ENCODE measurements at places on chromosomes 2 and 18.

DNA sequence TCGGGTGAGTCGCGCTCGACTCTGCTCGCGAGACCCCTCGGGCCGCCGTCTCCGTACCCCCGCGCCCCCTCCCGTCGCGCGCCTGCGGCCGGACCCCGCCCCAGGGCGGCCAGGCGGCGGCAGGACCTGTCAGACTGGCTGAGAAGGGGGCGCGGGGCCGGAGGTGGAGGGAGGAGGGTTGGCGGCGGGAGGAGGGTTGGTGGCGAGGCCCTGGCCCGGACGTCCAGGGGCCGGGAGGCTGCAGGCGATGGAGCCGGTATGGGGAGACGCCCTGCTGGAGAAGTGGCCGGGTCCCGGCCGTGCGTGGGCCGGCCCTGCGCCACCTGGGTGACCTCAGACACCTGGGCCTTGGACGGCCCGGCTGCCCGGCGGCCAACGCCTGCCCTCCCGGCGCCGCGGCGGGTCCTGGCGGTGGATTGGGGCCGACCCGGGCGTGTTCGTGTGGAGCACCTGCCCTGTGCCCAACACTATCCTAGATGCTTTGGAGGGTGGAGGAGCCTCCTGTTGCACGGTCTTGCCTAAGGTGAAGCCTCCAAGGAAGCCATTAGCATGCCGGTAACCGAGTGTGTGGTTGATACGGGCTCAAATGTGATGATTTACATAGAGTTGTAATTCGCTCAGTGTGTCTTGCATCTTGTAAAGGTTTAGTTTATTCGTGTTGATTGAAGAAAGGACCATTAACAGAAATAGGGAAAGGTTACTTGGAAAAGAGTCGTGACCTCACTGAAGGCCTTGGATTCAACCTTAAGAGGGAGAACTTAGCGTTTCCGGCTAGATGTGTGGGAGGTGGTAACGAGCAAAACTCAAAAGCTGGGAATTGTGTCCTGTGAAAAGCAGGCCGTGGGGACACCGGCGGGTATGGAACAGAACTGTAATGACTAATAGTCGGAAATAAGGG is 550 bp downstream of the MYL12B start:
- peak; percentile 38 for DNase-seq

DNA sequence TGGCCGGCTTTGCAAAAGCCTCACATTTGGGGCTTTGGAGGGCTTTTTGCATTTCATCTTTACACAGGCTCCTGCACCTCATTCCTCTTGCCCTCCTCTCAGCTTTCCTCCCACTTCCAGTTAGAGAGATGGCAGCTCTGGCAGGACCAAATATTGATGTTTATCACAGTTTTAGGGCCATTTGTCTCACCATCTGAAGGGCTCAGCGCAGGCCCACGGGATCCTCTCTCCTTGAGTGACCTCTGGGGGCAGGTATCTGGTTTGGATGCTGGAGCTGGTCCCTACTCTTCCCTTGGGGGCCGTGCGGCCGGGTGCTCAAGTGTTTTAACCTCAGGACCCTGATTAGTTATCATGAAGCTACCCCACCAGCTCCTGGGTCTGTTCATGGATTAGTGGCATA is 19.9 kb downstream of the ATOH8 start:
- no peak for DNase-seq

GRCh38 chr2:164260506-164260905 is 360.8 kb downstream of the GRB14 start:
- DNase-seq: no peak

DNA sequence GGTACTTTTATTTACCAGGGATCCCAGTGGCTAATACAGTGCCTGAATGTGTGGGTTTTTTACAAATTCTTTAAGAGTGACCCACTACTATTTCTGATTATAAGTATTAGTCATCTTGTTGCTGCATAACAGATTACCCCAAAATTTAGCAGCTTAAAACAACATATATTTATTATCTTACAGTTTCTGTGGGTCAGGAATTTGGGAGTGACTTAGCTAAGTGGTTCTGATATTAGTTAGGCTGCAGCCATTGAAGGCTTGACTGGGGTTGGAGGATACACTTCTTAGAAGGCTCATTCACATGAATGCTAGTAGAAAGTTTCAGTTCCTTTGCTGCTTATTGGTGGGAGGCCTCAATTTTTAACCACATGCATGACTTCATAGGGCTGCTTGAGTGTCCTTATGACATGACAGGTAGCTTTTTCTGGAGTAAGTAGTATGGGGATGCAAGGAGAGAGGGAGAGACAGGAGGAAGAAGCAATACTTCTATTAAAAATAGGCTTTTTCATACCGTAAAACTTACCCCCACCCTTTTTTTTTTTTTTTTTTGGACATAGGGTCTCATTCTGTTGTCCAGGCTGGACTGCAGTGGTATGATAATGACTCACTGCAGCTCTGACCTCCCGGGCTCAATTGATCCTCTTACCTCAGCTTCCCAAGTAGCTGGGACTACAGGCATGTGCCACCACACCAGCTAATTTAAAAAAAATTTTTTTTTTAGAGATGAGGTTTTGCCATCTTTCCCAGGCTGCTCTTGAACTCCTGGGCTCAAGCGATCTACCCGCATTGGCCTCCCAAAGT is 13.3 kb upstream of the POLE4 start:
- DNase-seq: peak; percentile 19

DNA sequence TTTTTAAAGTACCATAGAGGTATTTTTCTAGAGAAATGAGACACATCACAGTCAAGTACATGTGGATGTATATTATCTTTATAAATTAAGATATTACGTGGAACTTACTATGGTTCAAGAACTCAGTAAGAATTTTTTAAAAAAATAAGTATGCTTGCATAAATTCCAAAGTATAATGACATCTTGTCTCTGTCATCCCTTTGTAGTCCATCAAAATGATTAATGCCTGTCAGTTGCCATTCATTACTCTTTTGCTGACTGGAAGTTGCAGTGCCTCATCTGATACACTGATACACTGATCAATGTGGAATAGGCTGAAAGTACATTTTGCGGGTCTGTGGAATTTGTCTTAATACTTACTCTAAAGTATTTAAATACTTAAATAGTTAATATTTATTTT is 177.2 kb downstream of the GALNT13 start:
- no peak for DNase-seq

DNA sequence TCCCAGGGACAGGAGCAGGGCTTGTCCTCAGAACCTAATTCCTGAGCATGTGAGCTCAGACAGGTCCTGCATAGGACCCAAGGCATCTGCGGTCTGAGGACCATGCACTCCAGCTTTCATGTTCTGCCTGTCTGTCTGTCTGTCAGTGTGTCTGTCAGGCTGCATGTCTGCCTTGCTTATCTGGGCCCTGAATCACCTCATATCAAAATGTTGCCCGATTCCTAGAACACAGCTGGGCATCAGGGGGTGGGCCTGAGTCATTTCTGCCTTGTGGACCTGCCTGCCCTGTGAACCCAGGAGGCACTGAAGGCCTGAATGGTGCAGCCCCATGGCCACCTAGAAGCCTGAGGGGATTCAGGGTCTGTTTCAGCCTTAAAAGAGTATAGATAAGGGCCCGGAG is 22.1 kb downstream of the INHBB start:
- no peak for DNase-seq

GRCh38 chr2:62486439-62486765 is 19.6 kb downstream of the TMEM17 start:
- no peak for DNase-seq

GRCh38 chr2:180577567-180577966 is 402.8 kb upstream of the UBE2E3 start:
- no peak for DNase-seq

DNA sequence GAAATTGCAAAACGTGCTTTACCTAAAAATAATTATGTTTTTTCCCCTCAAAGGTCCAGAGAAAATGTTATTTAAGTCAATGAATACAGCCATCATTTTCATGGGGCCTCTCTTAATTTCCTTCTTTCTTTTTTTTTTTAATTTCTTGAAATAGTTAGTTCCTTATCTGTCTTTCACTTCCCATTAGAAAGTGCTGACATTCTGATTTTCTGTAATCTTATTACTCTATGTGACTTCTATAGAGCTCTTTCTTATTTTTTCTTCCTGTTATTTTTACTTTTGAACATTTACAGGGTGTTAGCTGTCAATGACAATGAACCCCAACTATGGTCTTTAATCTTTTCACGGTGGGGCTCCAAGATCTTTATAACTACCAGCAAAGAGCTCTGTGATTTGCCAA is 30.0 kb downstream of the CTLA4 start:
- no peak for DNase-seq

GRCh38 chr2:59584958-59585357 is 968.5 kb downstream of the BCL11A start:
- peak; percentile 50 for DNase-seq

DNA sequence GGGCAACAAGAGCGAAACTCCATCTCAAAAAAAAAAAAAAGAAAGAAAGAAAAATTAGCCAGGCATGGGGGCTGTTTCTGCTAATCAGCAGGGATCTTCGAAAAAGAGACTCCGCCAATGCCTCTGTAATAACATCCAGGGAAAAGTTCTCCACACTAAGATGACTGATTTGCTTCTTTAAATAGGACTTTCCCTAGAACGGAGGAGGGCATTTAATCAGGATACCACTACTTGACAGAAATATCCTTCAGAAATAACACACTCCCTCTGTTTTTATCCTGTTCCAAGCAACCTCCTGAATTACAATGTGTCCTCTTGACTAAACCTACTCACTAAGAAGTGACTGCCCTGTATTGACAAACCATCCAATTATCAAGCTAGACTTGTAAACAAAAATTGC is 21.7 kb downstream of the REV1 start:
- no peak for DNase-seq

GRCh38 chr2:230778350-230779063 is 65.9 kb downstream of the CAB39 start:
- DNase-seq: no peak

DNA sequence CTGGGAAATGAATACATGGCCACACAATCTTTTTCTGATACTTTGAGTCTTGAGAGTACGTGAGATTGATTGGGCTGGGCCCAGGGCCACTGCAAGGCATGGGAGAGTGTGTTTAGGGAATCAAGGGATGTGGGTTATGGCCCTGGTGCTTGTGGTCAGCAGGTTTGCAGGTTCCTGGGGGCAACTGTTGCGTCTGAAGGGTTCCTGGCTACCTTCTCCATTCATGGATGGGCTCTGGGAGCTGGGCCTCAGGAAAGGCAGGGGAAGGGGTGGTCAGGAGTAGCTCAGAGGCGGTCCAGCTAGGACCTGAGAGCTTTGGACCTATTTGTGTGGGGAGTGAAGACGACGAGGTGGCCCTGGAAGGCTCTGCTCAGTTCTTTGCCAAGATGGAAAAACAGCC is 8.4 kb upstream of the ZAP70 start:
- DNase-seq: no peak

GRCh38 chr2:203688798-203689197 is 17.6 kb upstream of the CD28 start:
- peak; percentile 86 for DNase-seq

DNA sequence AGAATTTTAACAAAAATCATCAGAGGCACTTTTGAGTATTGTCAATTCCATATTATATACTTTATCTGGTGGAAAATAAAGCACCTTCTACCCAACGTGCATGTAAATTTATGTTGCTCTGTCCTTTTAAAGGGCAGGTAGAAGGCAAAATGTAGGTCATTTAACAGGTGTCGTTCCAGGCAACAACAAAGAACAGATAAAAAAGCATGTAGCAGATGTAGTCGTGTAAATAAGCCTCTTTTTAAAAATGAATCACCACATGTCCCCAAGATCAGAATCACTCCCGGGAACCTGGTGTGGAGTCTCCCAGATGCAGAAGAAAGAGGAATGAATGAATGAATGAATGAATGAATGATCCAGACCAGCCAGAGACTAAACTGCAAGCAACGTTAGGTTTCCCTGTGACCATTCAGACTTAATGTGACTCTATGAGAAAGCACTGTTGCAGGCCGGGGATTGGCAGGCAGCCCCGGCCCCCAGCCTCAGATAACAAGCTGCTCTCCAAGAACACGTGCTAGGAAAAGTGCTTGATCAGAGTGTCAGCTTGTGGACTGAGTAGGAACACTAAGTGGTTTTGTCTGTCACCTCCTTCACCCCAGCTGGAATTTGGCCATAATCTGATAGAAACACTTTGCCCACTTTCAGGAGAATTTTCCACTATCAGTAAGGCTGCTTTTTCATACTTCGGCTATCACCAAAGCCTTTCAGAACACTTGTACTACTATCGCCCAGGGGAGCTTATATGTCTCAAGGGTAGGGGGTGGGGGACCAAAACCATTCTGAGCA is 100.6 kb downstream of the CDK15 start:
- DNase-seq: no peak

DNA sequence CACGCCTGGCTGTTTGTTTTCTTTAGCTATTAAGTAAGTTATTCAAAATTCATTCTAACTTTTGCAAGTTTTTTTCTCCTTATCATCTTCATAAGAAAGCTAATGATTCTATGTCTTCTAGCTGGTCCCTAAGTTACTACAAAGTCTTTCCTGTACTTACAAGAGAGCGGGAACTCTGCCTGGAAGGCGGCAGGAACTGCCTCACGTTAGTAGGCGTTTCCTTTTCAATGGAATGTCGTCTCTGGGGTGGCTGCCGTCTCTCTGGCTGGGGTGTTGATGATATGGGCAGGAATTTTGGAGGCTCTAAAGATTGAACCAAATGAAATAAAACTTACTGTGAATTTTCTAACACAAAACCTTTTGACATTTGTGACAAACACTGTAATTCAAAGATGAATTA is 55.5 kb downstream of the PRELID3A start:
- no peak for DNase-seq

- no peak for DNase-seq
Measured at GRCh38 chr2:200490001-200490400, 19.9 kb downstream of the KCTD18 start.

- DNase-seq: no peak
Measured at GRCh38 chr2:241465543-241465942, 42.8 kb downstream of the STK25 start.

DNA sequence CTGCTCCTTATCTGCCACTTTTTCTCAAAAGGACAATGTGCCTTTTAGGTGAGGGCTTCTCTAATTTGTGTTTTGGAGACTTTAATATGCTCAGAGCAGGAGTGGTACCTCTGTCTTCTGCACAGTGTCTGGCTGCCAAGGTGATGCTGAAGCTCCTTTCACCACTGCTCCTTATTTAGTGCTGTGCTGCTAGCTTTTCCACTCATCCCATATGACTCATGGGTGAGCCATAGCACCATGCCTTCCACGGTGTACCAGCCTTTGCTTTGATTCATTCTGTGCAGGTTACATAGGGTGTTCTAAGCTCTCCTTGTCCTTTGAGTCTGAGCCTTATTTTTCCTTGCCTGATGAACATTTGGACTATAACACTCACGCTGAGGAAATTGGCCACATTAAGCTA is 202.4 kb downstream of the ARL6IP6 start:
- DNase-seq: no peak

DNA sequence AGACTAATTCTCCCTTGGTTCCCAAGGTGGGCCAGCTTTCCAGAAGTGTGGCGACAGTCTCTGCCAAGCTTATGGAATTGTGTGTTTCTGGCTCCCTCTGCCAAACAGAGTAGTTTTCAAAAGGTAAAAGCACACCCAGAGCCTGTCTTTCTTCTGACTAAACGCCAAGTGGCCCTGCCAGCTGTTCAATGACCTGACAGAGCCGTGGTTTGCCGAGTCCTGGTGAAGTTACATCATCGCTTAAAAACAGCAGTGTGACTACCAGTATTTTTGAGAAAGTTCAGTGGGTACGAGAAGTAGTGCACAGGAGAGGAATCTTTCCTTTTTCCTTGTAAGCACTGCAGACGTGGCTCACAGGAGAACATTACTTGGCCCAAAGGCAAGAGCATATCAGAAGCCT is 1.9 kb downstream of the PER2 start:
- DNase-seq: peak; percentile 62
